ENCODE measurements at places on chromosomes 16 and 17.
A peak's percentile ranks its signal among the peaks of the same experiment; 100 is the strongest.

DNA sequence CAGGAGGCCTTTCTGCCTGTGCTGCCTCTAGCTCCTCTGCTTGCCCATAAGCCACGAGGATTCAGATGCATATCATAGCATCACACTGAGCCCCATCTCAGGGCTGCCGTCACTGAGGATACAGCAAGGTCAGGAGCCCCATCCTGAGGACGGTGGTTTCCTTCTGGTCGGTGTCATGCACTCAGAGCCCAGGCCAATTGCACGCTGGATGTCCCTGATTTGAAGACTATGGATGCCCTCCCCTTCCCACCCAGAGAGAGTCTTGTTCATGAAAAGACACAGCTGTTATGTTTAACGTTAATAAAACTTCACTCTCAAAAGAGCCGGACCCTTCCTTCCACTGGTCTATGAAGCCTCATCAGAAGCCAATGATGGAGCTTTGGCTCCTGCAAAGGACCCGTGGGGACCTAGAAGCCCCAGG, 19.9 kb downstream of the COTL1 start:
- DNase-seq = no peak

DNA sequence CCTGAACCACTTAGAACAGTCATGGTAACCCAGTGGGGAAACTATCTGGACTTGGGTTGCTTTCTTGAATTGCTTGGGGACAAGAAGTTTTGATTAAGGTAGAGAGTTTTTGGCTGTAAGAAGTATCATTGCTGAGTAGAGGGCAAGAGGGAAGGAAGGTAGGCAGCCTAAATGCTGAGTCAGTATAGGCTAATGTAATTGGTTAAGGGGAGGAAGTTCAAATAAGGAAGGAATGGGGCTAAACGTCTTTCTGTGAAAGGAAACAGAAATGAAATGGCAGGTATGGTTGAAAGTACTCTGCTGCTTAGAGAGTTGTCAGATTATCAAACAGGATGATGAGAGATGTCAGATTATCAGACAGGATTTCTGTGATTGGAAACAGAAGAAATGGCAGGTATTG, 20.3 kb downstream of the KPNB1 start:
- no peak for DNase-seq

- DNase-seq = no peak
Measured at GRCh38 chr17:7133424-7133823, 18.8 kb upstream of the ASGR2 start.

- DNase-seq = no peak
Measured at GRCh38 chr17:77886387-77886728, 72.1 kb upstream of the TNRC6C start.

DNA sequence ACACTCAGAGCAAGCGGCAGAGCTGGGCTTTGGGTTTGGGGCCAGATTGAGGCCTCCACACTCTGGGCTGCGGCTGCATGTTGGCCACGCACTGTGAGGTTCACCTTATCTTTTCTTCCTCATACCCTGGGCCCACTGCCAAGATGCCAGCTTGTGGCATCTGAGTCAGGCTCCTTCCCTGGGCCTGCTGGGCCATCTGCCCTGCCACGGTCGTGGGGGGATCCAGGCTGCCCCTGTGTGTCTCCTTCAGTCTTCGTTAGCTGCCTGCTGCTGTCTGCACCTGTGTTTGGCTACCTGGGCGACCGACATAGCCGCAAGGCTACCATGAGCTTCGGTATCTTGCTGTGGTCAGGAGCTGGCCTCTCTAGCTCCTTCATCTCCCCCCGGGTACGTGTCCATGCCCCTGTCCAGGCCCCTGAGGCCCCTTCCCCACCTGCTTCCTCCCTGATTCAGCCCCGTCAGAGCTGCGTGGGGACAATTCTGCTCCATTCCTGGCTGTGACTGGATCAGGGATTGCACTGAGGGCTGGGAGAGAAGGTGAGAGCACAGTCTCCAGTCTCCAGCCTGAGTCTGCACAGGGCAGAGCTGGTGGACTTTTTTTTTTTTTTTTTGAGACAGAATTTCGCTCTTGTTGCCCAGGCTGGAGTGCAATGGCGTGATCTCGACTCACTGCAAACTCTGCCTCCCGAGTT, 11.2 kb downstream of the SPNS3 start:
- DNase-seq = no peak

- no peak for DNase-seq
Measured at GRCh38 chr17:68777856-68778694, 176.9 kb upstream of the FAM20A start.

DNA sequence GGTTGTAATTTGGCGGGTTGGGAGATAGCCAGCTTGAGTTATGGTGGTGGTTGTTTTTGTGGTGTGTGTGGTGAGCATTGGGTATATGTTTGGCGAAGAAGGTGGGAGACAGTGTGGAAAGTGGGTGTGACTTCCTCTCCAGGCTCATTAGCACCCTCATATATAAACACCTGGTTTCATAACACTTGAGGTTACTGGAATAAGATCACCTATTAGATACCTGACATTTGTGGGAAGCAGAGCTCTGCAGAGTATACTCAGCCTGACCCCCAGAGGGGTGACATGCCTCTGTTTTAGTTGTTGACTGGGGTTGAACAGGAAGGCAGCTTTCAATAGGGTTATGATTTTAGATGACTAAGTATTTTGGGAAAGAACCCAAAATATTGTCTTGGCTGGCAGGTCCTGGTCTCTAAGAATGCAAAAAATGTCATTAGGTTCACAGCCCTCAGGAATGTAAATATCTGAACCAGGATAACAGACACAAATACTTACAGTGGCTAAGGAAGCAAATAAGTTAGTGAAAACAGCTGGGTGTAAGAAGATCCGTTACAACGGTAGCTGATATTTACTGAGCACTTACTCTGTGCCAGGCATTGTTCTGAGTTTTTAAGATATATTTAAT, 18.3 kb upstream of the EFCAB13 start:
- DNase-seq = no peak

GRCh38 chr17:57906910-57907309, 48.3 kb downstream of the CUEDC1 start:
- no peak for DNase-seq

GRCh38 chr17:72125742-72126141, 4.9 kb downstream of the SOX9 start:
- DNase-seq = no peak

GRCh38 chr16:57999366-57999970, 1.0 kb downstream of the ZNF319 start:
- DNase-seq = no peak

DNA sequence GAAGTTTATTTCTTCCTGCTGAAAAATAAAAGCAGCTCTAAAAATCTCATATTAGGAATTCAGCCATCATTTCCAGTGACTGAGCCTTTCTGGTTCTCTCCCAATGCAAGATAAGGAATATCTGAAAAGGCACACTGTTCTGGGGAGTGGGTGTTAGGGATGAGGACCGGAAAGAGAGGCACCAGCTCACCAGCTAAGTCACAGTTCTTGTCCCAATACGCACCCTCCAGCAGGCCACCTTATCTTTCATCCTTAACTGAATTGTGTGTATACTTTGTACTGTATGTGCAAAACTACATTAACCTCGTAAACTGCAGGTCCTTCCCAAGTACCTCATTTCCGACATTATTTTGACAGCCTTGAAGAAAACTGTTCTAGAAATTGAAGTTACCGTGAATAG, 11.0 kb downstream of the AMFR start:
- no peak for DNase-seq

- no peak for DNase-seq
Measured at GRCh38 chr16:73028721-73029361, 19.1 kb downstream of the ZFHX3 start.

GRCh38 chr16:81678326-81679095, 100.6 kb upstream of the PLCG2 start:
- no peak for DNase-seq

DNA sequence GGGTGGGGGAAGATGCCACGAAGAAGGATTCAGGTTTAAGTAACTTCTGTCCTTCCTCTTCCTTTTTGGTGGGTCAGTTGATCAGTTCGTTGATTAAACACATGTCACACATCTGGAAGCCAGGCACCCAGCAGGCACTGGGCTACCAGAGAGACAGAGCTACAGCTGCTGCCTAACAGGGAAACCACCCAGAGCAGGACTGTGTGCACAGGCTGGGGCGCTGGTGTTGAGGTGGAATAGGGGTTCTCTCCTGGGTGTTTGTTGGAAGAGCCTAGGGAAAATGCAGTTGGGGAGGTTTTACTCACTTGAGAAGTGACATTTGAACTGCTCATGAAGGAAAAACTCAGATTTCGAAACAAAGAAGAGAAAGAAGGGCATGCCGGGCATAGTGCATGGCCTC, 152.4 kb downstream of the IRX5 start:
- no peak for DNase-seq

GRCh38 chr17:58535431-58535830, 21.0 kb upstream of the MTMR4 start:
- no peak for DNase-seq

- no peak for DNase-seq
Measured at GRCh38 chr17:44492706-44493272, 10.4 kb downstream of the GPATCH8 start.

GRCh38 chr17:53627511-53627910, 195.2 kb upstream of the KIF2B start:
- DNase-seq = no peak

GRCh38 chr17:81534157-81535006, 6.2 kb downstream of the FSCN2 start:
- no peak for DNase-seq

- DNase-seq = no peak
Measured at GRCh38 chr17:17565471-17566339, 25.8 kb downstream of the PEMT start.

- DNase-seq = no peak
Measured at GRCh38 chr16:89954462-89954861, 5.9 kb downstream of the DEF8 start.

DNA sequence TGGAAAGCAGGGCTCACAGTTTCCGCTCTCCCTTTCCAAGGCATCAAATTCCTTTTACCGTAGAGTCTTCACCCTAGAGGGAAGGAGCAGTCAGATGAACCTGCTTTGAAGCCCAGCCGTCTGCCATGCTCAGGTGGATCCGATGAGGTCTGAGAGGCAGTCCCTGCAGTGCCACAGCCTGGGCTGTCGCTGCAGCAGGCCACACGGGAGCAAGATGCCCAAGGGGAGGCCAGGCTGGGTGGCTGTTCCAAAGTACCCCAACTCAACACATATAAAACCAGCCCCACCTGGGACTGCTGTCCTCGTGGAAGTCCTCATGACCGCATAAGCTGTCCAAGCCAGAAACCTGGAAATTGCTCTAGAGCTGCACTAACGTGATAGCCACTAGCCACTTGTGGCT, 4.9 kb upstream of the LIMD2 start:
- no peak for DNase-seq

GRCh38 chr17:81489012-81489997, 23.3 kb downstream of the ACTG1 start:
- no peak for DNase-seq

GRCh38 chr16:58016840-58017446, 8.6 kb upstream of the MMP15 start:
- DNase-seq = no peak

DNA sequence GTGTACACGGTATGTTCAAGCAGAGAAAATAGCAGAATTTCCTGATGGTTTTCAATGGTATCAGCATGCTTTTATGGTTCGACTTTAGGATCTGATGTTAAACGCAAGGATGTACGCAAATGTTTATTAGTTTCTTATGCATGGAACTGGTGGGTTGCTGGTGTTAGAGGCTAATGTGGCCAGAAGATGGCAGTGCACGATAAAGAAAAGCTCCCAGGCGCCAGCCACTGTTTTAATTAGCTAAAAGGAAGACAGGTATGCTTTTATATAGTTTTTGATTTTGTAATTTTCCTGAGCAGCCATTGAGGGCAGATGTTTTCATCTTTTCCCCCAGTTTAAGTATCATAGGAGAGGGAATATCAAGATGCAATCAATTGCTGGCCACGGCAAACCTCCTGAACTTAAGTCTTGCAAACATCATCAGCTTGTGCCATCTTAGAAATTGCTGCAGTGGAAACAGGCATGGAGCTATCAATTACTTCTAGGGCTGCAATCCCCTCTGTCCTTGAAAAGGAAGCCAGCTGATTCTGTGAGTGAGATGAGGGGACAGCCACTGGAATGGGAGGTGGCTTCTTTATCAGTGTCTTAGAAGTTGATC, 648.5 kb upstream of the RBFOX1 start:
- peak; percentile 2 for DNase-seq

- no peak for DNase-seq
Measured at GRCh38 chr17:78341559-78342448, 18.1 kb downstream of the SOCS3 start.

DNA sequence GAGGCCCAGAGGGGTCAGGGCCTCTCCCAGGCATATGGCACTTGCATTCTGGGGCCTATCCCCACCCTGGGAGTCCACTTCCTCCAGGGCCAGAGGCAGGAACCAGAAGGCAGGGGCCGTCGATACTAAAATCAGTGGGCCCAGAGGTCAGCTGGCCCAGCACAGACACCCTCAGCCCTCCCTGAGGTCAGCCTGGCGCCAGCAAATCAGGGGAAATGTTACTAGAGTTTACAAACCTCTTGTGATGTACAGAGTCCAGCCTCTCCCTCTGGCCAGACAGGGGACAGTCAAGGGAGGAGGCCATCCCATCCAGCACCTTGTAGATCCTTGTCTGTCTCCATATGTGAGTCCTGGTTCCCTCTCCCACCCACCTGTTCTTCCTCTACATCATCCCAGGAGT, 10.8 kb downstream of the CDH5 start:
- no peak for DNase-seq

DNA sequence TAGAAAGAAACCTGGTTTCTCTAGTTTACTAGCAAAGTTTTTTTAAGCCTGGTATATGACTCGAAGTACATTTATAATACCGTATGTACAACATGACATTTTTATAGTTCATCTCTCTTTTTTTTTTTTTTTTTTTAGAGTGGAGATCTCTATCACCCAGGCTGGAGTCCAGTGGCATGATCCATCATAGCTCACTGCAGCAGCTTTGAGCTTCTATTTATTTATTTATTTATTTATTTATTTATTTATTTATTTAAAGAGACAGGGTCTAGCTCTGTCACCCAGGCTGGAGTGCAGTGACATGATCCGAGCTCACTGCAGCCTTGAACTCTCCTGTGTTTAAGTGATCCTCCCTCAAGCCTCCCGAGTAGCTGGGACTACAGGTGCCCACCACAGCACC, 25.9 kb upstream of the VPS4A start:
- DNase-seq = no peak

DNA sequence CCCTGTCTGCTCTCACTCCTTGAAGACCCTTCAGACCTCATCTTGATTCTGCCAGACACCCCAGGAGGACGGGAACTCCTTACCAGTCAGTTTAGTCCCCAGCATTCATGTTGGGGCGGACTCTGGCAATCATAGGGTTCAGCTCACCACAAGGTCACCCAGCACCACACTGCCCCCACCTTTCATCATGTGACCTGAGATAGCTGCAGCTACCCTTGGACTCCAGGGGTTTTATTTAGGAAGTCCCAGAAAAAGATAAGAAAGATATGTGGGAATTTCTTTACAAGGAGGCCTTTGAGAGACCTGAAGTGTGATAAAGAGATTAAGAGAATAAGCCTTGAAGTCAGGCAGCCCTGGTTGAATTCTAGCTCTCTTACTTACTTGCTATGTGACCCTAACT, 59.8 kb upstream of the NLK start:
- DNase-seq = no peak

Data from SK-N-MC (cell line).